Spinal cord (tissue), 10 donors: ENCODE measurements at places on chromosomes 11 and 22.
A peak's percentile ranks its signal among the peaks of the same experiment; 100 is the strongest.

GRCh38 chr22:40747361-40747760 lies 68.1 kb downstream of the MCHR1 start:
- DNase-seq: no peak

DNA sequence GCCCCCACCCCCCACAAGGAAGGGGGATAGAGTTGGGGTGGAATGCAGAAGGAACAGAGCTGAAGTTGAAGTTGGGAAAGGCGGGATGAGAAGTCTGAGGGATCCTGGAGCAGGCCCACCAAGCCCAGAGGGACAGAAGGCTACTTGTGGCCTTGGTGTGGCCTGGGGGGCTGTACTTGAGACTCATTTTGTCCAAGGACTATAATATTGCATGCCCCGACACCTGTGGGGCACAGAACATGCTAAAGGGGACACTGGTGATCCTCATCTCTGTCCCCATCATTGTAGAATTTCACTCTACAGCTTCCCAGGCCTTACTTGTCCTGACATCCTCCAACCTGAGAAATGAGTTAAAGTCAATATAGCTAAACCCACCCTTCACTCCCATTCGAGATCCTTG lies 1.3 kb downstream of the ESAM start:
- no peak for DNase-seq

DNA sequence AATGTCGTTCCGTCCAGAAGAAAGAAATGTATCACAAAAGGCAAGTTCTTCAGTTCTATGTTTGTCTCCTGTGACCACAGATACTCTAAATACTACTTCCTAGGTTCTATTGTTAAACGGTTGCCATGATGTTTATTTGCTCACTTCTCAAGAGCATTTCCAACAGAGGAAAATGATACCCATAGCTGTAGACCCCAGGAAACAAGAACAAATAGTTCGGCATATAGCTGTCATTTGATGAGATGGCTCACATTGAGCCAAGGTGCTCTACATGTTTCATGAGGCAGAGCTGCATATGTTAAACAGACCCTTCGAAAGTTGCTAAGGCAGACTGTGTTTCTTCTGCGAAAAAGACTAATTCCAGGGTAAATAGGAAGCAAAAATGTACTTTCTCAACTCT lies 15.4 kb upstream of the ANGPTL5 start:
- no peak for DNase-seq

- no peak for DNase-seq
Measured at GRCh38 chr11:124543554-124543953, at the start of gene OR8B12. Gene OR8B12, minus strand, starts transcription at chr11:124543654. Its CDS starts 0 bp downstream, at chr11:124543654.

DNA sequence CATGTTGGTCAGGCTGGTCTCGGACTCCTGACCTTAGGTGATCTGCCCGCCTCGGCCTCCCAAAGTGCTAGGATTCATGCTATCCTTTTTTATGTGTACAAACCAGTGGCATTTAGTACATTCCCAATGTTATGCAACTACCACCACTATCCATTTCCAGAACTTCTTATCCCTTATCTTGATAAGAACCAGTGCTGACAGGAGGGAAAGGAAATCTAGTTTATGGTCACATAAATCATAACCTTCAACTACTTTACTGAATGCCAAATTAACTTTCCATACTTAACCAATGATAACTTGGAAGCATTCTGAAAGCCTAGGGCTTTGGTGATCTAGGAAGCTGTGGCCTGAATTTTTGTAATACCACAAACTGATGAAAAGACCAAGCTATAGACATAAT lies 170.4 kb downstream of the SWAP70 start:
- no peak for DNase-seq

DNA sequence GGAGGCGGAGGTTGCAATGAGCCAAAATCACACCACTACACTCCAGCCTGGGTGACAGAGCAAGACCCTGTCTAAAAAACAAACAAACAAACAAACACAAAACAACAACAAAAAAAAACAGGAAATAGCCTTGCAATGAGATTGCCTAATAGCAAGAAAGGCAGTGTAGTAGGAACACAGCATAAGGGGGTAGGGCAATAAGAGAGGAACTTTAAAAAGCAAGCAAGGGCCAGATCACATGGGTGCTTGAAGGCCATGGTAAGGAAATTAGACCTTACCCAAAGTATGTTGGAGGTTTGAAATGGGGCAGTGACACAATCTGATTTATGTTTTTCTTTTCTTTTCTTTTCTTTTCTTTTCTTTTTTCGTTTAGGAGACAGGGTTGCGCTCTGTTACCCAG lies 34.7 kb upstream of the NRIP3 start:
- DNase-seq: no peak

GRCh38 chr11:121755191-121755590 lies 302.4 kb upstream of the SORL1-AS1 start:
- no peak for DNase-seq

DNA sequence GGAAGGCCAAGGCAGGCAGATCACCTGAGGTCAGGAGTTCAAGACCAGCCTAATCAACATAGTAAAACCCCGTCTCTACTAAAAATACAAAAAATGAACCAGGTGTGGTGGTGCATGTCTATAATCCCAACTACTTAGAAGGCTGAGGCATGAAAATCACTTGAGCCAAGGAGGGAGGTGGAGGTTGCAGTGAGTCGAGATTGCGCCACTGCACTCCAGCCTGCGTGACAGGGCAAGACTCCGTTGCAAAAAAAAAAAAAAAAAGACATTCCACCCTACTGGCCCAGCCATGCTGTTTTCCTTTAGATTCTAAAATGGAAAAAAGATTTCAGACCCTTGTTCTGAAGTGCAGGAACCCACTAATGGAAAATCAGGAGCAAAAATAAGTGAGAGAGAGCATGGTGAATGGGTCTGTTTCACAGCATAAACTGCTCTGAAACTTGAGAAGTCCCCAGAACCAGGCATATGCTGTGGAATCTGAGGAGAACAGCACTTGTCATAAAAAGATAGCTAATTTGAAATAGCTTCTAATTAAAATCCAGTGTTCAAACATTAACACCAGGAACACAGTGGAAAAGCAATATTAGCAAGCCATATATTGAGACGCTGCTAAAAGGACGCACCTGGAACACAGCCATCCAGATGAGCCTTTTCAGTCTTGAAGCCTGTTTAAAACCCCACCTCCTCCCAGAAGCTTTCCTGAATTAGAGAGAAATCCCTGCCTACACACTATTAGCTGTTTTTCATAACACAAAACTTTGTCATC lies 66.3 kb upstream of the CHRM4 start:
- DNase-seq: peak; percentile 76

GRCh38 chr22:24207264-24208011 lies 26.2 kb downstream of the SUSD2 start:
- DNase-seq: no peak
